ENCODE measurements at places on chromosomes 1 and 21.

- DNase-seq, result no peak
These were observed 18.6 kb upstream of the C1orf105 start for GRCh38 chr1:172401892-172402291.

DNA sequence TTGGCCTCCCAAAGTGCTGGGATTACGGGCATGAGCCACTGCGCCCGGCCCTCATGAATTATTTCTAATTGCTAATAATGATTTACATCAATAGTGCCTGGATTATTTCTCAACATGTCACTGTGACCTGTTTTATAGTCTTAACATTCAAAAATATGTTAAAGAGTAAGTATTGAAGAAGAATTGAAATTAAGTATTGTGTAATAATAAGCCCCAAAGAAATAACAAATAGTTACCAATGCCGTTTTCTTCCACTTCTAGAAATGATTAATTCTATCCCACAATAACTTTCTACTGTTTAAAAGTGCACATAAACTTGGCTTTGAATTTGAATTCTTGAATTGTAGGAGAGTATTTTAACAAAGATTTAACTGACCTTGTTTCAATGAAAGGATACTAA is 19.5 kb downstream of the SPATA17 start:
- no peak for DNase-seq

DNA sequence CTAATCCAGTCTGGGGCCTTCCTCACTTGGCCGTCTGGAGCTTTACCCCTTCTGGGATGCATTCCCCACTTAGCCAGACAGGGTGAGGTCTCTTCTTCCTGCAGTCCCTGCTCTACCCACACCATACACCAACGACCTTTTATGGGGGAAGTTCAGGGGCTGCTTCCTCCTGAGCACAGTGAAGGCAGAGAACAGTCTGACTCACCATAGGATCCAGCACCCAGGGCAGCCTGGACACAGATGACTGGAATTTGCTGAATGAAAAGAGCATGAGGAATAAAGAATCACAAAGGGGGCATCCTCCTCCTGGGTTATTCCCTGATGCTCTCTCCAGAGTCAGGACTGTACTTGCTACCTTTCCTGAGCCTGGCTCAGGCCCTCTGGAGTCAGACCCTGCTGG is 4.6 kb upstream of the FOXE3 start:
- no peak for DNase-seq

GRCh38 chr1:182611326-182611725 is 7.1 kb upstream of the RGS16 start:
- DNase-seq, result no peak

DNA sequence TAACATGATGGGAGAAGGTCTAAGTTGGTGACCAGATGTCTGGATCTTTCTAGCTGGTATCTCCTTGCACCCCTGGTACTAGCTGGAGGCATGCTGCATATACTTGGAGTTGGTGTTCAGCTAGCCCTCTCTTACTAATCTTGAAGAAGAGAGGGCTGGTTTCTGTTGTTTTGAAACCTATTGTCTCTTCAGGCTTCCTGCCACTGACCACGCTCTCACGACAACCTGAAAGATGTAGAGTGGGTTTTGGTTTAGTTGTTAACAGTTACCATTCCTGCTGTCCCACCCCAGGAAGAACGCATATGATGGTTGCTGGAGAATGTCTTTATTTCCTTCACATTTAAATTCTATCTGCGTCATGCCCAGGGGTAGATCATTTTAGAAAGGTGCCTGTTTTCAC is 3.6 kb downstream of the MAN1C1 start:
- no peak for DNase-seq

DNA sequence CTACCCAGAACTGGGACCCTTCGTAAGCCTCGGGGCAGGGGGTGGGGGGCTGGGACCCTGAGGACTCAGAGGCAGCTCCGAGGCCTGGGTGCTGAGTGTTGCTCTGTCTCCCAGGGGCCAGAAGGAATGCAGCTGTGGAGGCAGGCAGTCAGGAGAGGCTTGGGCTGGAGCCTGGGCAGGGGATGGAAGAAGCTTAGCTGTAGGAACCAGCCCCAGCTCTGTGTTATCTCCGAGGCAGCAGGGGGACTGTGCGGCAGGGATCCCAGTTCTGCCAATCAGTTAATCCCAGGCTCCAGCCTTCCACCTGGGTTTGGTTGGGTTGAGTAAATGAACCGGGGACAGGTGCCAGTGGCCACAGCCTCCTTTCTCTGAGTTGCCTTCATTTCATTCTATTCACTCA is 8.2 kb upstream of the GRIK3 start:
- no peak for DNase-seq

DNA sequence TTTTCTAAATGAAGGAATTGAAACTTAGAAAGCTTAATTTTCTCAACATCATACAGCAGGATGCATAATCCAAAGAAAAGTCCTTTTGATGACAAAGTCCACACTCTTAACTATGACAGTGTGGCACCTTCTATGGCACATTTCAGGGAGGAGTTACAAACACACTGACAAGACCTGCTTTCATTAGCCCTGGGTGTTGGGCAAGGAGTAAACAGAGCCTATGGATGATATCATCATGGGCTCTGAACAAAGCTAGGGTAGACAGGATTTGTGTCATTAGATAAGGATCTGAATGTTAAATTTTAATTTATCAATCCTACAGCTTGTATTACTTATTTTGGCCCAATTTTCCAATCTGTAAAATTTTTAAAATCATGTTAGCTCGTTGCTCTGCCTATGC is 62.6 kb upstream of the DENND1B start:
- DNase-seq, result no peak

DNA sequence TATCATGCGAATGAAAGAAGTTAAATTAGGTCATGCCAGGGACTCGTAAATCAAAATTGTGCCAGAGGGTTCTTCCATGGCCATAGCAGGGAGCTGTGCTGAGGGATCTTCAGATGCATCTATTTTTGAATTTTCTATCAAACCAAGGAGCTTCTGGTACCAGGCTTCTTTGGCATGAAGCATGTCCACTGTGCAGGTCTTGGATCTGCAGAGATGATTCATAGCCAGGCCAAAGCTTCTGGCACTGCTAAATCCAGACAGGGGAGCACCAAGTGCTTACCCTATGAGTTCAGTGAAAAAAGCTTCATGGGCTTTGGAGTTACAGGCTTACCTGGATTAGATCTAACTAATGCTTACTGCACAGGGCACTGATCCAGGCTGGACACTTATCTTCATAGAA is 154.2 kb upstream of the DAB1 start:
- DNase-seq, result no peak

DNA sequence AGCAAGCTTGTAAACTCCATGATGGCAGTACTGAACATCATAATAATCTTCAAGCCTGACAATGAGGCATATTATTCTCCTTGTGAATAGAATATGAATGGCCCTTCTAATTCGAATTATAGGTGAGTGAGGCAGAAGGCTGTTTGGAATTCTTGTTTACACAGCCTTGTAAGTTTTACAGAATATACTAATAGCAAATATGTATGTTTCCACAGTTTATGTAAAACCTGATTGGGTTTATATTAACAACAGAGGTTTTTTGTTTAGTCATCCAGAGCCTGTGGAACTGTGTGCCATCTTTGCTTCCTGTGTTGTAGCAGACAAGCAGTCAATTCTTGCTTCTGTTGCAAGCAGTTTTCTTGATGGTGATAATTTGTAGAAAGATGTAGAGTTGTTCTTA is 8.0 kb downstream of the OSBPL9 start:
- no peak for DNase-seq

GRCh38 chr1:230735447-230735846 is 11.7 kb upstream of the CAPN9 start:
- no peak for DNase-seq

DNA sequence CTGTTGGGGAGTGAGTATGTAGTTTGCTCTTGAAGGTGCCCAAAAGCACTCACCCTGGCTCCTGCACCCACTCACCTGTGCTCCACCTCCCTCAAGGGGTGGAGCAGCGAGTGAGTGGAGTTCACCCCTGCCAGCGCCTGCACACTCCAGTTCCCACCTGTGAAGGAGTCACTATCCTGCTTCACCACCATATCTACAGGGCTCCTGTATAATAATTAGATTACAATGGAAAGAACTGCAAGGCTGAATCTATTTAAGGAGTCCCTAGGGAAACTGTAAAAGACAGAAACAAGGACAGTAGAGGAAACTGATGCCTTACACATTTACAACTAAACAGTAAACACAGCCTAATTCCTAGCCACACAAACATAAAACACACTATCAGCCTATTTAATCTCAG is 4.1 kb downstream of the DNAI4 start:
- DNase-seq, result no peak

GRCh38 chr1:208587110-208587509 is 342.9 kb upstream of the PLXNA2 start:
- no peak for DNase-seq

DNA sequence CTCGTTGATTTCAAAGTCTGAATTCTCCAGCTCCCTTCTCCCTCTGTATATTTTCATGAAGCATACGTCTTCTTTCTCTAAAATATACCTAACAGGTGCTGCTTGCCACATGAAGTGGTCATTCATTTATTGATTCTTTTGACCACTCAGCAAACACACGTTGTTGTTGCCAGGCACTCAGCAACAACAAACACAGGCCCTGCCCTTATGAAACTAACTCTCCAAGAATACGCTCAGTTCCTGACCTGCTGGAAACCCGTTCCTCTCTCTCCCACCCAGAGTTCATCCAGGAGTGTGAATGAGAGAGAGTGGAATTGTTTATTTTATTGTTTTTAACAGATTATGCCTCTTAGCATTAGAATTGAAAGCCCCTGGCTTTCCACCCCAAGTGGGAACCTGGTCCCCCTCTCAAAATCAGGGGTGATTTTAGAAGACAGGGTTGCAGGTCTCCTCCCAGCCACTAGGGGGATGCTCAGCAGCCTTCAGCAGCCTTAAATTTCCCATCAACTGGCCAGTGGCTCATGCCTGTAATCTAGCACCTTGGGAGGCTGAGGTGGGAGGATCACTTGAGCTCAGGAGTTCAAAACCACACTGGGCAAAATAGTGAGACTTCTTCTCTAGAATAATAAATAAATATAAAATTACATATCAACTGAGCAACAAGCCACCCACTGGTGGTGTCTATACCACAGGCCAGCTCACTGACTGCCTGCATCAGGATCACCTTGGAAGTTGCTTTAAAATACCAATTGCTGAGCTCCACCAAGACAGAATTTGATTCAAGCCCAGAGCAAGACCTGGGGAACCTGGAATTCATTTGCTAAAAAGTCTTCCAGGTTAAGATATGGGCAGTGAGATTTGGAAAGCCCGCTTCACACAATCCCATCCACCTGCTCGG is 181.0 kb upstream of the KLHDC7A start:
- DNase-seq, result no peak

DNA sequence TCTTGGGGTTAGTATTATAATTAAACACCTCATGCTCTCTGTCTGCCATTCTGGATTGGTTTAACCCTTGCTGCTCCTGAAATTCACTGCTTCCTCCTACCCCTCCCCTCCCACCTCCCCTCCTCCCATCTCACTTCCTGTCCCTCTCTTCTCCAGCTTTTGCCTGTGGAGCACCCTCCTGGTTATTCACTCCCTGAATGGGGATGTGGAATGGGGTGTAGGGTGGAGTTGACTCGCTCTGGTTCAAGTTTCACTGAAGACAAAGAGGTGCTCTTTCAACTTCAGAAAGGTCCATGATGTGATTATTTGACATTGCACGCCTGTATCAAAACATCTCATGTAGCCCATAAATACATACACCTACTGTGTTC is 160.5 kb downstream of the PLXNA2 start:
- no peak for DNase-seq

DNA sequence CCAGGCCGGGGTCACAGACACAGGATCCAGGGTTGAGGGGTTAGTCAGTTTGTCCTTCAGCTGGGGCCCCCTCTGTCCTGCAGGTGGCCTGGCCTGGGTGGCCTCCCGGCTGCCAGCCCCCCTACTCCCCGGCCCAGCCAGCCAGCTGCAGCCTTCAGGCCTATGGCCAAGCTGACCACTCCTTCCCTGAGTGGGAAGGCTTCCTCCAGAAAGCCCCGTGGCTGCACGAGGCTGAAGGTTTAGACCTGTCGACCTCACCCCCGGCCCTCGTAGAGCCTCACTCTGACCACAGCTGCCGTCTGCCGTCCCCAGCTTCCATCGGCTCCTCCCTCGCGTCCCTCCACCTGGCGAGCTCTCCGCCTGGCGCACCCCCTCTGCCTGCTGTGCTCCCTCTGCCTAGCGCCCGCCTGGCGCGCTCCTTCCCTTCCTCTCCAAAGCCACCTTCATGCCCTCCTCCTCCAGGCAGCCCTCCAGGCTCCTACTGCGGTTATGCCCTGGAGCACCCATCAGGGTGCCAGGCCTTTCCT is 9.6 kb downstream of the TTLL10 start:
- no peak for DNase-seq

GRCh38 chr1:20792196-20792595 is 5.1 kb upstream of the HP1BP3 start:
- DNase-seq, result peak; percentile 73

- DNase-seq, result no peak
These were observed 285.9 kb upstream of the C1orf87 start for GRCh38 chr1:60359431-60359830.

GRCh38 chr1:64687725-64688327 is 57.0 kb upstream of the RAVER2 start:
- DNase-seq, result no peak

- DNase-seq, result peak; percentile 42
These were observed 290.2 kb downstream of the HLX start for GRCh38 chr1:221169447-221169889.

GRCh38 chr21:37060296-37060695 is 12.6 kb downstream of the PIGP start:
- DNase-seq, result peak; percentile 89

DNA sequence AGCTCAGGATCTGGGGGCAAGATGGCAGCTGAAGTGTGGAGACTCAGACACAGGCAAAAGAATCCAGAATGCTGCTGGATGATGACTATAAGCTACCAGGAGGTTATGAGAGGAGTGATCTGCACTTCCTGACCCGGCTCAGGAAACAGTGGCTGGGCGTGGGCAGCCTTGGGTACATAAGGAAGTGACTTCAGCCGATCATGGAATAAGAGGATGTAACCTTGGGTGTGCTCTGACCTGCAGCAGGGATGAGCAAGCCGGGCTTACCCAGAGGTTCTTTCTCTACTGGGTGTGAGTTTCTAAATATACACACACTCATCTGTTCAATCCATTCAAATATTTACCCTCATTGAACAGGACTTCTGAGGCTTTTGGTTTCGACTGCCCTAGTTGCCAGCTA is 62.7 kb downstream of the CD34 start:
- DNase-seq, result no peak

DNA sequence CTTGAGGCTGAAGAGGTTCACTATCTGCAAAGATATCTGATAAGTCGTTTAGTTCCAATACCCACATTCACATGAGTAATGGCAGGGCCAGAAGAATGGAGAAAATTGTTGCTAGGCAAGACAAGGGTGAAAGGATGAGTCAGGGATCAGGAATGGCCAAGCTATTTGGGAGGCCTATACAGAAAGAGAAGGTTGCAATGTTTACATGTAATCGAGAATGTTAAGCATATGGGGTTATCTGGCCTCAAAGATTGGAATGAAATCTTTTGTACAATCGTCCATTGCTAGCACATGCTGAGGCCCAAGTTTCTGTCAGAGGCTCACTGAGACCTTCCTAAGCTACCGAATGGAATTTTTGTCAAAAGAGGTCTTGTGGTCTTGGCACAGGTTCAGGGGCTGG is 299.9 kb upstream of the PLD5 start:
- DNase-seq, result no peak

- no peak for DNase-seq
These were observed 31.0 kb downstream of the TNNT2 start for GRCh38 chr1:201346337-201346939.

- DNase-seq, result no peak
These were observed 37.9 kb upstream of the C1orf198 start for GRCh38 chr1:230906226-230906625.
